CD4-positive, alpha-beta T cell treated with Interleukin-1 beta for 1 hour (primary cell): ENCODE measurements at places on chromosomes 3 and 15.
A peak's percentile ranks its signal among the peaks of the same experiment; 100 is the strongest.

- DNase-seq: no peak
These were observed 33.0 kb downstream of the LSM3 start for GRCh38 chr3:14211621-14212020.

DNA sequence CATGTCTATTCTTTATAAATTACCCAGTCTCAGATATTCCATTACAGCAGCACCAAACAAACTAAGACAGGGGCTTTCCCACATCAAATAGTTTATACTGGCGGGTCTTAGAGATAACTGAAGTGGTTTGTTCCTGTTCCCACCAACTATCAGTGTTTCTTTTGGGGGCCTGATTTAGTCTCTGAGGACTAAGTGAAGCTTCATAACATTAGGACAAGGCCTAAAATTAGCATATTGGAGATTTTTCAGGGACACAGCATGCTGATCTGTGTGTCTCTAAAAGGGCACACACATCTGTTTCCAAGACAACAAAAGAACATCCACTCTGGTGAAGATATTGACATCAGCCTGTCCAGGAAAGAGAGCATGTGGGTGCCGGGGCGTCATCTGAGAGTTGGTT, 72.6 kb upstream of the SEMA6D start:
- no peak for DNase-seq

- DNase-seq: peak; percentile 55
These were observed 48.8 kb downstream of the GLB1 start for GRCh38 chr3:33047842-33048834.

DNA sequence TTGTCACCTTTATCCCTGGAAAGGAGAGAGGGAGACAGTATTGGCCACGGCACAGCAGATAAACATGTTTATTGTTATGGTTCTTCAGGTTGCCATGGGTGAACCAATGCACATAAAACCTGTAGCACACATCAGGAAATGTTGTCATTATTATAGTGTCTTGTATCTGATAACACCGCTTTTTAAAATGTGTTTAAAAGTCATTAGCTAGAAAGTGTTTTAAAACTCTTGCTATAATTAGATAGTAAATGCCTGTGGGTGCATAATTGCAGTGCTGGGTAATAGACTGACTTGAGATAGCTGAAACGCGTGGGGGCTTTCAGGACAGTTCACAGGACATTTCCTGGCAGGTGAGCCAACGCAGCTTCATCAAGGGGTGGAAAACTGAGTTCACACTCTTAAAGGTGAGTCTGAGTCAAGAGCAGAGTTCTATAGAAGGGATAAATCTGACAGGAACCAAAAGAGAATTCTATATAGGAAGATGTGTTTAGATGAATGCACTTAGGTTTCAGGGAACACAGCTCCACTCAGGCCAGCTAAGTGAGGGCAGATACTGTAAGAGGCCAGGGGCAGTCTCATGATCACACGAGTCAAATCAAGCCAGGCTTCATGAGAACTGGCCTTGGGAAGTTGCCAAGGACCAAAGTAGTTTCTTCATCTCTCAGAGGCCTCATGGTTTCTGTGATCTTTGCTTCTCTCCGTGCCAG, 35.6 kb upstream of the PPP4R2 start:
- no peak for DNase-seq

GRCh38 chr3:155646669-155647068, 98.2 kb downstream of the PLCH1 start:
- no peak for DNase-seq

DNA sequence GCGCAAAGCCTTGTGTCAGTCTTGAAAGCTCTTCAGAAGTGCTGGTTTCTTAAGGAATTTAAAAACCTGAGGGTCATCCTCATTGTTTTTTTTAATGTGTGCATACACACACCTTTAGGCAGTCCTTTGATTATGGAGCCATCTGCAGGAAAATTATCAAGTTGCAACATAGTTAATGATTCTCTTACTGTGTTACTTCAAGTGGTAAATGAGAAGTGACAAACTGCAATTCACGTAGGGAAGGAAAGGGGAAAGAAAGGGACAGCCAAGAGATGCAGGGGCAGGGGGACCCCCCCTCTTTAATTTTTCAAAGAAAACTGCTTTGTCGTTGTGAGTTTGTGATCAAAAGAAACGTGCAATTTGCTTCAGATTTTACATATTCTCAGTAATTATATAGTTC, 162.4 kb upstream of the CGNL1 start:
- DNase-seq: peak; percentile 29

DNA sequence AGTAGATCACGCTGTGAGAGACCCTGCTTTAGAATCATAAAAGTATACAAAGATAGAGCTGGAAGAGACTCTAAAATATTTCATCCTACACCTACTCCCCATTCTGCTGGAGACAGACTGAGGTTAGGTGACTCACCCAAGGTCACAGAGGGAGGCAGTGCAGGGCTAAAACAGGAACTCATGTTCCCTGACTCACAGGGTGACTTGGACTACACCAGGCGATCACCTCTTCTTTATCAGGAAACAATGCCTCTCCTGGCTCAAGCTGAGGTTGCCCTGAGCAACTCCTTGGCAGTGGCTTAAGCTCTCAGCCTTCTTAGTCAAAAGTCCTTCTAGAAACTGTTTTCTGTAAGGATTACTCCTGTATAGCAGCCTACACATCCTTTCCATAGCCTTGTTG, 26.4 kb upstream of the TNFAIP8L3 start:
- no peak for DNase-seq

DNA sequence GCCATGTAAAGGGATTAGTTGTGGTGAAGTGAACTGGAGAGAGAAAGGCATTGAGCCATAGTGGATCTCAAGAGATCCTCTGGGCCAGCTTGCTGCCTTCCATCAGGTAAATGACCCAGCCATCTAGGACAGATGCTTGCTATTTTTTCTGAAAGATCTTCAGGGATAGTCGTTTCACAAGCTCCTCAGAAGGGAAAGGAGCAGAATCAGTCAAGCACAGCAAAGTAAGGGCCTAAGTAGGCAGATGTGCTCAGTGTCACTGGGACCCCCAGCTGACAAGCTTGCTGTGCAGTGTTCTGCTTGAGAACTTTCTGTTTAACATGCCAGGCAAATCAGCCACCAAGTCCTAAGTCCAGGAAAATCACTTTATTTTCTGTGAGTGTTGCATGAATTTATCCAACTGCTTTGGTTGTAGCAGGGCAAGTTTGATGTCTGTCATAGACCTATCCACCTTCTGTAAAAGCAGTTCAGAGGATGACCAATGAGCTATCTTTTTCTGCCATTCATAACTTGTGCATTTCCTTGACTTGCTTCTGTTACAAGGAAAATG, 319.8 kb downstream of the IL5RA start:
- no peak for DNase-seq

GRCh38 chr3:138241061-138241460, 54.0 kb downstream of the ARMC8 start:
- DNase-seq: no peak

DNA sequence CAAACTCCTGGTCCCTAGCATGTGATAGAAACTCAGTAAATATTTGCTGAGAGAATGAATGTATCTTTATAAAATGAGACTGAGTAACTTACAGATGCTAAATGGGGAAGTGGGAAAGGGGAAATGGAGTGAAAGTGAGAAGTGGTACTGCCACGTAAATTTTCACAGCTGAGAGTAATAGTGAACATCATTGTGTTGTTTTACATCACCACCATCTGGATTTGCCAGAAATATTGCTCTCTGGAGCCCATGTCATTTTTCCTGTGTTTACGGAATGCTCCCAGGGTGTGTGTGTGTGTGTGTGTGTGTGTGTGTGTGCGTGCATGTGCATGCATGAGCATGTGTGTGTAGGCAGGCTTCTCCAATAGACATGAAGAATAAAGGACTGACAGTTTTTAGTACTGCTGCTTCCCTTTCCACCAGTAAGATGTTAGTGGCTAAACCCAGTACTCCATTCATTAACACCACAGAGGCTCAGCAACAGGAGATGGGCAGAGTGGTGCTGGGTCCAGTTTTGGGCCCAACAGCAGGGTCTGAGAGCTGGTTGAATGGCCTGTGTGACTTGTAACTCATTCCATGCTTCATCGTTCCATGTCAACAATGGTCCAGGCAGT, 57.3 kb downstream of the DIPK2A start:
- peak; percentile 49 for DNase-seq

- no peak for DNase-seq
These were observed 18.6 kb downstream of the C3orf52 start for GRCh38 chr3:112104774-112105173.

DNA sequence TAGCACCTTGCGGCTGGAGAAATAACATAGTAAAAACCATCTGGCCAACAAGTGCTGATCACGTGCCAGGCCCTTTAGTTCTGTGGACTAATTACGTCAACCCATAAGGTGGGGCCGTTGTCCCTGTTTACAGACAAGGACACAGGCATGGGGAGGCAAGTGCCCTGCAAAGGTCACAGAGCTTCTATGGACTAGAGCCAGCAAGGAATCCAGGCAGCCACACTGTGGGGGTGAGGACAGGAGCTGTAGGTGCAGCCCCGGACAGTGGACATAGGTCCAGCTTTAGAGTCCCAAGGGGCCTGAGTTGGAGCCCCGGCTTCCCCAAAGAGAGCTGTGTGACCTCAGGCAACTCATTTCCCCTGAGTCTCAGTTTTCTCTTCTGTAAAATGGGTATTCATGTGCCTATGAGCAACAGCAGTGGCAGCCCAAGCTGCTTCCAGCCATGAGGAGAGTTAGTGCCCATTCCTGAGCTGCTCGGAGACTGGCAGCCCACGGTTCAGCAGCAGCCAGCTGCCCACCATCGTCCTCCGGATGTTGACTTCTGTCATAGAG, 13.9 kb downstream of the CHST13 start:
- DNase-seq: no peak

DNA sequence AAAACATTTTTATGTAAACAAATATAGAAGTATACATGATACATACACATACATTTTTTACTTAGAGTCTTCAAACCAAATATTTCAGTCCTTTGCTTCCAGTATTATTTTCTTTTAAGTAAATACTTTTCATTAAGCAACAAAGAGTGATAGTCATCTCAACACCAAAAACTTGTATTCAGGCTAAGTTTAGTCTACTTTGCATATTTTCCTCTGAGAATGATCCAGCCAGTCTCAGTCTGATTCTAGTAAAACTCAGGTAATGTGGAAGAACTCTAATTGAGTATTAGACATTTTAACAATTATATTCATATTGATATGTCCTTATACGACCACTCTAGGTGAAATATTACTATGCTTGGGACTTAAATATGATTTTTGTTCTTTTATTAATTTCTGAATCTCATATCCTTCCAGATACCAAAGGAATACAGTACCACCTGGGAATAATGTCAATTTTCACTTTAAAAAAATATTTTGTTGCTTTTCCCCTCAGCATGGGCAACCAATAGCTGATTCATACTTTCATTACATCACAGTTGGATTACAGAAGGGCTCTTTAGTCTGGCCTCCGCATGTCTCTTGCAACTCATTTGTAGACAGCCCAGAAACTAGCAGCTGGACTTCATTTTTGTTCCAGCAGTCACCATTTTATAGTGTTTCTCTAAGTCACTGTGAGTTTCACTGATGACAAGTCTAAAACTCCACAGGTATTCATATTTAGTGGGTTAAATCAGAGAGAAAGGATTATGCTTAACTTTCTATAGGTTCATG, 390.4 kb downstream of the ZBTB20 start:
- DNase-seq: no peak

DNA sequence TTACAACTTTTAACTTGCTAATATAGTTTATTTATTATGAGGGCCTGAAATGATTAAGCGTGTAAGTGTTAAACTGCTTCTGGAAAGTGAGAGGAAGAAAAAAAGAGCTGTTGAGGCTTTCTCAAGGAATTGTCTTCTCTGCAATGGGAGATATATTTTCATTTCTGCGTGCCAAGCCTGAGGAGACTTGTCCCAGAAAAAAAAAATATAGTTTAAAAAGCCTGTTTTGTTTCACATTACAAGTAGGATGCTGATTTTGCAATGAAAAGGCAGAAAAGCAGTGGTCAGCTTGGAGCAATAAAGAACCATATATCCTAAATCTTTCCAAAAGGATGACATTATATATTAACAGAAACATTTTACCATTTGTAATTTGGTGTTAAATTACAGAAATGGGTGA, 115.5 kb downstream of the GMNC start:
- DNase-seq: no peak

DNA sequence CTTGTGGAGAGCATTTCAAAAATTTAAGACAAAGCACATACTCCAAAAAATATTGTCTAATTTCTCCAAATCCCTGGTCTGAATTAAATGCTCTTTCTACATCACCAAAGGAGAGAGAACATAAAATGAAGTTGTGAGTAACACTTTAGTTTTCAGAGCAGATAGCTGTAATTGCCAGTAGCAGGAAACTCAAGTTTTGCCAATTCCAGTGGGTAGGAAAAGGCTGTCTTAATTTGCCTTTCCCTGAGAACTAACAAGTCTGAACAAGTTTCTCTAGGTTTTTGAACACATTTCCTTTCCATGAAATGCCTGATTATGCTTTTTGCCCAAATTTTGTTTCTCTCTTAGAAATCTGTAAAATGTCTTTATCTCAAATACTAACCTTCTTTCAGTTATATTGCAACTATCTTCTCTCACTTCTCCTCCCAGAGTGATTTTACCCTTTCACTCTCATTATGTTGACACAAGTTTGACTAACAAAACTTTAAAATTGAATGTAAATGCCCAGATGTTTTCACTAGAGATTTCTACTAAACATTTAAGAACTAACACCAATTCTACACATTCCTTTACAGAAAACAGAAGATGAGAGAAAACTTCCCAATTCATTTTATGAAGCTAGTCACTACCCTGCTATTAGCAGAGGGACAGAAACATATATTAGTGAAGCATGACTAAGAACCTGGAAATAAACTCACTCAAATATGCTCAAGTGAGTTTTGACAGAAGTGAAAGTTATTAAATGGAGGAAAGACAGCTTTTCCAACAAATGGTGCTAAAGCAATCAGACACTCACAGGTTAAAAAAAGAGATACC, 38.4 kb downstream of the RFX7 start:
- no peak for DNase-seq

DNA sequence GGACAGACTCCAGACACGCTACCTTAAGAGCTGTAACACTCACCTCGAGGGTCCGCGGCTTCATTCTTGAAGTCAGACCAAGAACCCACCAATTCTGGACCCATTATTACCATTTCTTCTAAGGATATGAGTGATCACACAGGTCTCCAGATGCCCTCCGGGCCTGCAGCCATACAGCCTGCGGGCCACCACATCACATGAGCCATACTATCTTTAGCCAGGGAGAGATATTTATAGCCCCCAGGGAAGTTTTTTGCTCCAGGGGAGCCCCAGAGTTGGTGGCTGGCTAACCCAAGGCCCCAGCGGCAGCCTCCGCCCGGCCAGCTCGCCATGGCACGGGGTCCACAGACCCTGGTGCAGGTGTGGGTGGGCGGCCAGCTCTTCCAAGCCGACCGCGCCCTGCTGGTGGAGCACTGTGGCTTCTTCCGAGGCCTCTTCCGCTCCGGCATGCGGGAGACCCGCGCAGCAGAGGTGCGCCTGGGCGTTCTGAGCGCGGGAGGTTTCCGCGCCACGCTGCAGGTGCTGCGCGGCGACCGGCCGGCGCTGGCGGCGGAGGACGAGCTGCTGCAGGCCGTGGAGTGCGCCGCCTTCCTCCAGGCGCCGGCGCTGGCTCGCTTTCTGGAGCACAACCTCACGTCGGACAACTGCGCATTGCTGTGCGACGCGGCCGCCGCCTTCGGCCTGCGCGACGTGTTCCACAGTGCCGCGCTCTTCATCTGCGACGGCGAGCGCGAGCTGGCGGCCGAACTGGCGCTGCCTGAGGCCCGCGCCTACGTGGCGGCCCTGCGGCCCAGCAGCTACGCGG, at the start of gene KBTBD13:
KBTBD13 (plus strand) TSS at position 261 of the 805 bp plus-strand sequence; CDS start at position 331, 70 bp downstream.
- DNase-seq: no peak
